ENCODE measurements at places on chromosomes 13 and 19.

DNA sequence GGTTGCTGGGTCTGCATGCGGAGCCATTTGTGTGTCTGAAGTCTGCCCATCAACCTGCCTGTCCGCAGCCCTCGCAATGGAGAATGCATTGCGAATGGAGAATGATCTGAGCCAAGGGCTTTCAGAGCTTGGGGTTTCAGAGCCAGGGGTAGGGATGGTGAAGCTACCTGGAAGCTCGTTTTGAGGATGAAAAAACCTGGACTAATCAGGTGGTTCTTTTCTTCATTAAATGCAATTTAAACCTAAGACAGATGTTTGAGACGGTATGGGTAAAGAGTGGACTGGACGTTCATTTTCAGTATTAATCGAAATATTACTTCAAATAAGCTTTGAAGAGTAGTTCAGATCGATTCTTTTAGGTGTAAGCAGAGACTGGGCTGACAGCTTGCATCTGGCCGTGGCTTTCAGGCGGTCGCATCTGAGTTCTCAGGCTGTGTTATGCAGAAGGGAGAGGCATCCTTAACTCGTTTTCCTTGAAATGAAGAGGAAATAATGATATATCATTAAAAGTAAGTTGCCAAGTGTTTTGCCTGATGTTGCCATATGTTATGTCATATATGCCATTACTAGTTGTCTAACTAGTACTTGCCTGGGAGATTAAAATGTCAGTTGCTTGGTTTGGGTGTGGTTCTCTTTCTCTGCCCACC lies 801 bp downstream of the MCF2L start:
- peaks cover 5% of the 10 kb centered on the region for H3K27me3 ChIP-seq
- H3K4me1 ChIP-seq = peaks cover 18% of the 10 kb centered on the region
- DNase-seq = no peak
- H3K4me3 ChIP-seq = peak overlapping the region; percentile 87
- peaks cover 1% of the 10 kb centered on the region for H3K36me3 ChIP-seq
- H3K27ac ChIP-seq = peak overlapping the region; percentile 84

DNA sequence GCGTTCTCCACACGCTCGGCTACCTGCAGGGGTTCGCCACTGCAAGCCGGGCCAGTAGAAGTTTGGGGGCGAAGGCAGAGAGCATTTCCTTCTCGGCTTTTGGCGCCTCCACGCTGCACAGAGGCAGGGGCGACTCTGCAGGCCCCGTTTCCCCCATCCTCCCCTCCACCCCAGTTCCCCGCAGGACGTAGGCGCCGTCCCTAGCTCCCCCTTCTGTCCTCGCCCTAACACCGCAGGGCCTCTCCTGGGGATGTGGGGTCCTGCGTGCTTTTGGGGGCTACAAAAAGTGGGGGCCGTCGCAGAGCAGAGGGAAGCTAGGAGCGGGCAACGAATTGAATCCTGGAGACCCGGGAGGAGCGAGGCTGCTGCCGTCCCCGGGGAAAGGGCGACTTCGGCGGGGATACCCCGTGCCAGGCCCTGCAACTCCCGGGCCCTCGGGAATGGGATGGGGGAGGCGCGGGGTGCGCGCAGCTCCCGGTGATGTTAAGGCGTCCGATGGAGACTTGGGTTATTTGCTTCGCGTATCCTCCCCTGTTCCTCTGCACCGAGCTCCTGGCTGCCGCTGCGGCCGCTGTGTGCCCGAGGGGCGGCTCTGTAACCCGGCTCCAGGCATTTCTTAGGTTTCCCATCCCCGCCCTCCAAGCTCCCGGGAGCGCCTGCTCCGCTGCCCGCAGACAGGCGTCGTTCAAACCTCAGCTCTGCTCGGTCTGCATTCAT lies 255.9 kb upstream of the SOX21 start:
- H3K4me3 ChIP-seq = peak overlapping the region; percentile 38
- H3K36me3 ChIP-seq = no peaks in the 10 kb centered on the region

DNA sequence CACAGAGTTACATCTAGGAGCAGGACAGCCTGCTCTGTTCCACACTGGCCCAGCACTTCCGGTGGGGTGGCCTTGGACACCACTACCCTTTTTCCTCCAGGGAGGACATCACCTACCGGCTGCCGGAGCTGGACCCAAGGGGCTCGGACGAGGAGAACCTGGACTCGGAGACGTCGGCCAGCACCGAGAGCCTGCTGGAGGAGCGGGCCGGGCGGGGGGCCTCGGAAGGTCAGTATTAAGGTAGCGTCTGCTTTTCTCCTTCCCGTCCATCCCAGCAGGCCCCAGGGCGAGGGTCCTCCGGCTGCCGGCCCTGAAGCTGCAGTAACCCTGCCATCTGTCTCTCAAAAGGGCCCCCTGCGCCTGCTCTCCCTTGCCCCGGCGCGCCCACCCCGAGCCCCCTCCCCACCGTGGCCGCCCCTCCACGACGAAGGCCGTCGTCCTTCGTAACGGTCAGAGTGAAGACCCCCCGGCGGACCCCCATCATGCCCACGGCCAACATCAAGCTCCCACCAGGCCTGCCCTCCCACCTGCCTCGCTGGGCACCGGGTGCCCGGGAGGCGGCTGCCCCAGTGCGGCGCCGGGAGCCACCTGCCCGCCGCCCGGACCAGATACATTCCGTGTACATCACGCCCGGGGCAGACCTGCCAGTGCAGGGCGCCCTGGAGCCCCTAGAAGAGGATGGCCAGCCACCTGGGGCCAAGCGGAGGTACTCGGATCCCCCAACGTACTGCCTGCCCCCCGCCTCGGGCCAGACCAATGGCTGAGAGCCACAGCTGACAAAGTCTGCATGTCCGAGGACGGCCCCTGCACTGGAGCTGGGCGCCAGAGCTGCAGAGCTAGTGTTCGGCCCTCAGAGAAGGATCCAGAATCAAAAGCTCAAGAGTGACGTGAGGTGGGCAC lies 3.4 kb upstream of the USE1 start:
- no peak for DNase-seq
- peaks cover 19% of the 10 kb centered on the region for H3K36me3 ChIP-seq
- peaks cover 29% of the 10 kb centered on the region for H3K4me1 ChIP-seq
- no peaks in the 10 kb centered on the region for H3K27me3 ChIP-seq
- no peak overlapping the region for H3K4me3 ChIP-seq

GRCh38 chr19:36198119-36198518 lies 16.3 kb downstream of the ZNF565 start:
- H3K4me3 ChIP-seq = no peak overlapping the region
- H3K4me1 ChIP-seq = no peaks in the 10 kb centered on the region
- no peak overlapping the region for H3K27ac ChIP-seq
- H3K36me3 ChIP-seq = peaks cover 6% of the 10 kb centered on the region

- H3K27ac ChIP-seq = no peak overlapping the region
- peaks cover 28% of the 10 kb centered on the region for H3K36me3 ChIP-seq
- no peak for DNase-seq
- no peaks in the 10 kb centered on the region for H3K27me3 ChIP-seq
- H3K4me1 ChIP-seq = peaks cover 25% of the 10 kb centered on the region
These were observed 4.6 kb downstream of the DAPK3 start for GRCh38 chr19:3966051-3967017.

- H3K27me3 ChIP-seq = peaks cover 46% of the 10 kb centered on the region
- no peaks in the 10 kb centered on the region for H3K36me3 ChIP-seq
- H3K4me1 ChIP-seq = peaks cover 27% of the 10 kb centered on the region
- DNase-seq = no peak
These were observed 6.9 kb downstream of the PRR36 start for GRCh38 chr19:7867092-7867844.

DNA sequence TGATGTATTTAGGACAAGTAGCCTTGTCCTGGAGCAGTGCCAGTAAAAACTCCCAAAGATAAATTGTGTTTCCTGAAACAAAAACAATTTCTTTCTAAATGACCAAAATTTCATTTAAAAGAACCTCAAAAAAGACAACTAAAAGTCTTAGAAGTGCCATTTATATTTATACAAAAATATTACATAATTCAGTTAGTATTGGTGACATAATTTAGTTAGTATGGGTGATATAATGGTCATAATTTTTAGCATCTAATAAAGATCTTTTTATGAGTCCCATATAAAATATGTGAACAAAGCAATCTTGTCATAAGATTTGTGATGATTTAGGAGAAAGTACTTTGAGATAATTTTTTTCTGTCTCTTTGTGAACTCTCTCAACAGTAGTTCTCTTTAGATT lies 76.0 kb downstream of the ELF1 start:
- H3K27ac ChIP-seq = no peak overlapping the region
- no peak overlapping the region for H3K4me3 ChIP-seq
- DNase-seq = no peak
- peaks cover 4% of the 10 kb centered on the region for H3K4me1 ChIP-seq

All from activated naive CD8-positive, alpha-beta T cell treated with anti-CD3 and anti-CD28 coated beads, Interleukin-2, amount 50 U/mL, for 24 hours (primary cell).